Stimulated activated CD4-positive, alpha-beta T cell treated with anti-CD3 and anti-CD28 coated beads, TNF-alpha, amount 100 ng/mL, for 48 hours (primary cell): ENCODE measurements at places on chromosomes 4 and X.

DNA sequence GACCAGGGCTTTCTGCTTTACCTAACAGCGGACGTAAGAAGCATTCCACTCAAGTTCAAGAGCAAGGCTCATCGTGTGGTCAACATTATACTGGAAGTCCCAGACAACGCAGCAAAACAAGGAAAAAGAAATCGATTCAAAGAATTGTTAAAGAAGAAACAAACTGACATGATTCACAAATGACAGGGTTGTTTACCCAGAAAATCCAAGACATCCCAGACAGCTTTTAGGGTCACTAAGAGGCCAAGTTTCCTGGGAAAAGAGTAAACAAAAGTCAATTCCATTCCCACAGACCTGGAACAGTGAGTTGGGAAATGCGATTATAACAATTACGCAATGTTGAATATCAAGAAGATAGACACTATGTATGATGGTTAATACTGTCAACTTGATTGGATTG, 21.5 kb upstream of the HTRA3 start:
- no peak for DNase-seq

DNA sequence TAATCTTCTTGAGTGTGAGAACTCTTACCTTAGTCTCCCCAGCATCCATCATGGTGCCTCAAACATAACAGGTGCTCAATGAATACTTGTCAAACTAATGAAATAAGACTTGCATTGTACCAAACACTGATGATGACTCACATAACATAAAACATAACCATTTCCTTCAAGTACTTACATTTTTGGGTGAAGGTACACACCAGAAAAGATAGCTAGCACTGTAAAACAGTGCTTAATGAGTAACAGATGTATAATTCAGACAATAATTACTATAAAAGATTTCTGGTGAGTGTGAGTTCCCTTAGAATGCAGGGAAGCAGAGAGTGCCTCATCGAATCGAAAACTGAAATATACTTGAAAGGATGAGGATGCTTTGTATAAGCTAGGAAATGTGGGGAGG, 70.1 kb upstream of the HCCS start:
- no peak for DNase-seq

DNA sequence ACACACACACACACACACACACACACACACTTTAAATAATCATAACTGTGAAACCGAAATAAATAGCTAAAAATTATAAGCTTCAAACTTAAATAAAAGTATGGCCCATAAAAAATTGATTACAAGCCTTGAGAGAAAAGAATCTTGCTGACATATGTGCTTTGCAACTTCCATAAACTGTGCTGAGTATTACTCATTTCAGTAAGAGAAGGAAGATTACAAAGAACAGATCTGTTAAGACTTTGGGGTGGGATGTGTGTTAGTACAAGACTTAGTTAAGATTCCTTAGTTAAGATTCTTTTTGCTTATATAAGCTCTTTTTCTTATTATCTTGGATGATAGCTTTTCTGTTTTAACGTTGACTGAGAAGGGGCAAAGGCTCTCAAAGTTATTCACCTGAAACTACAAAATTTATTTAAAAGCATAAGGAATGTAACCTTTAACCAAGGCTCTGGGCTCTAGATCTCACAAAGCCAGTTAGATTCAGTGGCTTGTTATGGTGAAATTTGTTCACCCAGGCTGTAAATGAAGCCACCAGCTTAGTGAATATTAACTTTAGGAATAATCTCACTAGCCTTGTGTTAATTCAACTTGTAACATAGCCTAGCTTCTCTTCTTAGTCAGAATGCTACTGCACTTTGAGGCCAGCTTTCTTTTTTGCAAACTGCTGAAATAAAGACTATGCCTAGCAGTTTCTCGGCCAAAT, 58.2 kb downstream of the ARSJ start:
- no peak for DNase-seq

GRCh38 chrX:41289095-41289494, 44.9 kb upstream of the DDX3X start:
- DNase-seq, result no peak

DNA sequence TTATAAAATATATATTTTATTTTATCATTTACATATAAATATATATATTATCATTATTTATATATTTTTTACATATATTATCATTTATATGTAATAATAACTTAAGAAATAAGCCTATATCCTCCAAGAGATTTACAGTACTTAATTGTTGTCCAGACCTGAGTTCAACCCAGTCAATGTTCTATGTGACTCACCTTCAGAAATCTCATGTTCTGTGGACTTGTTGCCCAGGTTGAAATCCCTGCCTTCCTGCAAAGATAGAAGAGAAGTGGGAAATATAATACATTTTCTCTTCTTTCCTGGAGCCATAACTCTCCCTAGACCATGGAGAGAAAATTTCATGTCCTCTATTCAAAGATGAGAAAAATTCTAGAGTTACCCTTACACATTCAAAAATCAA, 247.3 kb downstream of the PARM1 start:
- DNase-seq, result no peak

- DNase-seq, result no peak
Measured at GRCh38 chr4:182812916-182813315, 104.3 kb downstream of the DCTD start.

DNA sequence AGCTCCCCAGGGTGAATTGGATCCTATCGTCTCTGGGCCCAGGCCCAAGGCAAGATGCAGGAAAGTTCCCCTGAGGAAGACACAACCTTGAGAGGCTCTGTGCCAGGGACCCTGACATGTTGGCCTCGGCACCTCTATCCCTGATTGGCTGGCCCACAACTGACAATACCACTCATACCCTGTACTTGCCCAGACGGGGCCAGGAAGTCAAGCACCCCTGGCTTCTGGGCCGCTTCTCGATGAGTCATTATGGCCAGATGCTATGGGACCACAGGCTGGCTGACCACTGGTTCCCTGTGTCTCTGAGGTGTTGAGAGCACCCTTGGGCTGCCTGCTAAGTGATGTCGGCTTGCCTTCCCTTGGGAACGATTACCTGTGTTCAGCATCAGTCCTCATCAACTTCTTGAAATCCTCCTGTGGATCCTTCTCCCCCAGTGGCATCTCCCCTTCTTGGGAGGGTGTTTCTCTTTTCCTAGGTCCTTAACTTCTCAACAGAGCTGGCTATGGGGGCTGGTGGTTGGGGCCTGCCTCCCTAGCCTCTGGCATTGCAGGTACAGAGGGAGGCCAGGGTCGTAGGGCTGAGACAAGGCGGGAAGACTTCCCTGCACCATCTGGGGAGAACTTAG, 54.5 kb upstream of the MAMLD1 start:
- DNase-seq, result no peak

GRCh38 chr4:117908306-117909207, 125.7 kb upstream of the NDST3 start:
- DNase-seq, result no peak

DNA sequence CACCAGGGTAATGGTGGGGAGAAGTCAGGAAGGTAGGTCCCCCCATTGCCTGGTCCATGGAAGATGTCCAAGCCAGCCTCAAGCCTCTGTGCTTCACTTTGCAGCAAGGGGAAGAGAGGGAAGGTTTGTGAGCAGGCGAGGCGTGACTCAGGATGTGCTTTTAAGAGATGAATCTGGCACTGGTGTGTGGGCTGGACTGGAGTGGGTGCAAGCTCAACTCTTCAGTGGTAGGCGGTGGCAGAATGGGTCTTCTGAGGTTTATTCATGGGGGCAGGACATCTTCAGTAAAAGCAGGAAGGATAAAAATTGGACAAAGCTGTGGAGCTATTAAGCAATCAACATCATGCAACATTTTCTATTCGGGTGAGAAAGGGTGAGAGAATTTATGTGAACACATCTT, 19.4 kb downstream of the GPM6B start:
- no peak for DNase-seq
